ENCODE measurements at places on chromosomes 2 and 18.

DNA sequence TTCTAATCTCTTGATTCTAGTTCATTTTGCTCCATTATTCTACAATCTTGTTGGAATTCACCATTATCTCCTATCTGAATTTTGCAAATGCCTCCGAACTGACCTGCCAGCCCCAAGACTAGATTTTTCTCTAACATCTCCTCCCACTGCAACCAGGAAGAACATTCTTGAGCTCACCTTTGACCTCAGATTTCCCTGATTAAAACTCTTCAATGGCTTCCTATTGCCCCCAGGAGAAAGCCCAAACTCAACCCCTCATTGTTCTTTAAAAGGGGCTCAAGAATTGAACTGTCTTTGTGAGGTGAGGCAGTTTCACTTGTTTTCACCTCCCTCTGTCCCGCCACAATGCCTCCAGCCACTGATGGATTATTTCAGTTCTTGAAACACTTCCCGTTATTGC lies 784.6 kb upstream of the ZEB2 start:
- DNase-seq = no peak

GRCh38 chr2:190809139-190809764 lies 71.4 kb upstream of the GLS start:
- no peak for DNase-seq

DNA sequence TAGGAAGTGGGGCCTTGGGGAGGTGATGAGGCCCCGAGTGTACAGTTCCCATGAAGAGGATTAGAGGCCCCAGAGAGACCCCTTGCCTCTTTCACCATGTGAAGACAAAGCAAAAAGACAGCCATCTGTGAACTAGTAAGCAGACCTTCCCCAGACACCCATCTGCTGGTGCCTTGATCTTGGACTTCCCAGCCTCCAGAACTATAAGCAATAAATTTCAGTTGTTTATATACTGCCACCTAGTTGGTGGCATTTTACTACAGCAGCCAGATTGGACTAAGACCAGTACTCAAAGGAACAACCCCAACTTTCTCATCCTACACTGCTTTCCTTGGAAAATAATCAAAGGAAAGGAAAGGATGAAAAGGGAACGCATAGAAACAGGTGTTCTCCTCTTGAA lies 27.9 kb upstream of the CREG2 start:
- DNase-seq = no peak

- DNase-seq = no peak
Measured at GRCh38 chr2:22124003-22124402, 1000.2 kb downstream of the TDRD15 start.

Data from activated naive CD8-positive, alpha-beta T cell treated with anti-CD3 and anti-CD28 coated beads for 36 hours (primary cell).